Left lung (tissue), 14 donors: ENCODE measurements at places on chromosomes 6 and 20.

GRCh38 chr6:21946298-21946783 lies 350.5 kb downstream of the PRL start:
- DNase-seq: no peak

DNA sequence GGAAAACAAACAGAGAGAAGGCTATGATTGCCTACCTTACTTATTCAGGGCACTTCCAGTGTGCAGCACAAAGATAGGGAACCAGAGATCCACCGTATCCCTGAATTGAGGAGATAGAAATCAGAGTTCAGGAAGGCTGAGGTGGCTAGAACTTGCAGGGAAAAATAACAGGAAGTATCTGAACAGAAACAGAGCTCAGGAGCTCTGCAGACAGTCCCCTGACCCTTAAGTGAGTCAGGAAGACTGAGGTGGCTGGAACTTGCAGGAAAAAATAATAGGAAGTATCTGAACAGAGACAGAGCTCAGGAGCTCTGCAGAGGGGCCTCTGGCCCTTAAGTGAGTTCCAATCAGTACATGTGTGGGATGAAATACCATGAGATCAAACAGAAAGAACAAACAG lies 65.4 kb downstream of the RPRD1B start:
- no peak for DNase-seq

- no peak for DNase-seq
Measured at GRCh38 chr20:57474816-57475215, 50.1 kb downstream of the CTCFL start.

- no peak for DNase-seq
Measured at GRCh38 chr6:5378331-5378730, 117.0 kb downstream of the FARS2 start.

- no peak for DNase-seq
Measured at GRCh38 chr6:97364327-97364726, 81.3 kb upstream of the MMS22L start.

DNA sequence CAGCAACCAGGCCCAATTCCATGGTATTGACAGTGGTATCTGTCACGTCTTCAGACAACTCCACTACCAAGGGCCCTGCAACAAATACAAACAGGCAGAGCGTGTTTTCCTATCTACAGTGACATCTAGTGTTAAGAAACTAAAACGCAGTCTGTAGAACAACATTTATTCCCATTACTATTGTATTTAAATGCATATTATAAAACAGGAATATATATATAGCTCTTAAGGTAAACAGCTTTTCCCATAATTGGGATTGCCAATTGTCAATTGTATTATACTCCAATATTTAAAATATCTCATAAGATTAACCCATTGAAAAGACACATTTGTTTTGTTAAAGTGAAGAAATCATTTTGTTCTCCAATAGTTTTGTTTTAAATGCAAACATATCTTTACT lies 97.2 kb downstream of the KIF16B start:
- peak; percentile 47 for DNase-seq
